ENCODE measurements at places on chromosomes 2 and 18. TPM values are rescaled to one million over a fixed set of nuclear protein-coding genes. Genes with fewer than 3 reads are reported as not detected.

Gene VAPA
- 109 TPM for polyA plus RNA-seq

Gene MRPL44
- polyA plus RNA-seq: 12.9 TPM

Gene MAP2
- polyA plus RNA-seq: 11.1 TPM

Gene KYNU
- not detected for polyA plus RNA-seq

Gene DPP4
- polyA plus RNA-seq: 5.0 TPM

- no peaks in the 10 kb centered on the region for H3K4me1 ChIP-seq
- H3K4me3 ChIP-seq: no peak overlapping the region
- no peak for DNase-seq
- no peaks in the 10 kb centered on the region for H3K36me3 ChIP-seq
- no peaks in the 10 kb centered on the region for H3K27me3 ChIP-seq
Observed at GRCh38 chr2:187878112-187878511, 323.9 kb upstream of the TFPI start.

DNA sequence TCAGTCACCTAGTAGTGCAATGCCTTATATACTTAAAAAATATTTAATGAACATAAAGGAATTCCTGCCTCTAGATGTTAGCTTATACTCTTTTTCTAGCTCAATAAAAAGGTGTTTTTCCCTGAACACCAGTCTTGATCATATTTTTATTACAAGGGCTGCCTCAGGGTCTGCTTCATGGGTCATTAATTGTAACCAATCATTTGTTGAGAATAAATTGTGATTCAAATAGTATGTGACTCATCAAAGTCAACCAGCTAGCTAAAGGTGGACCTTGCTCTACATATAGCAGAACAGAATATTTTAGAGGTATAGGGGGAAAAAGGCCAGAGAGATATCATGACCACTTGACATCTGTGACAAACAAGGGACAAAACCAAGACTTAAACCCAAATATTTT is 114.0 kb downstream of the PIK3C3 start:
- H3K4me1 ChIP-seq: no peaks in the 10 kb centered on the region
- peaks cover 71% of the 10 kb centered on the region for H3K36me3 ChIP-seq

- no peak overlapping the region for H3K27ac ChIP-seq
- H3K36me3 ChIP-seq: no peaks in the 10 kb centered on the region
- no peaks in the 10 kb centered on the region for H3K27me3 ChIP-seq
Observed at GRCh38 chr2:222193328-222193983, 105.3 kb downstream of the PAX3 start.

GRCh38 chr2:105873281-105873680 is 128.6 kb downstream of the NCK2 start:
- no peaks in the 10 kb centered on the region for H3K27me3 ChIP-seq
- H3K4me1 ChIP-seq: no peaks in the 10 kb centered on the region
- H3K4me3 ChIP-seq: no peak overlapping the region

GRCh38 chr2:72263776-72264060 is 116.1 kb upstream of the CYP26B1 start:
- DNase-seq: no peak
- no peaks in the 10 kb centered on the region for H3K27me3 ChIP-seq
- H3K27ac ChIP-seq: no peak overlapping the region
- H3K36me3 ChIP-seq: no peaks in the 10 kb centered on the region
- H3K4me3 ChIP-seq: no peak overlapping the region
- no peaks in the 10 kb centered on the region for H3K4me1 ChIP-seq

DNA sequence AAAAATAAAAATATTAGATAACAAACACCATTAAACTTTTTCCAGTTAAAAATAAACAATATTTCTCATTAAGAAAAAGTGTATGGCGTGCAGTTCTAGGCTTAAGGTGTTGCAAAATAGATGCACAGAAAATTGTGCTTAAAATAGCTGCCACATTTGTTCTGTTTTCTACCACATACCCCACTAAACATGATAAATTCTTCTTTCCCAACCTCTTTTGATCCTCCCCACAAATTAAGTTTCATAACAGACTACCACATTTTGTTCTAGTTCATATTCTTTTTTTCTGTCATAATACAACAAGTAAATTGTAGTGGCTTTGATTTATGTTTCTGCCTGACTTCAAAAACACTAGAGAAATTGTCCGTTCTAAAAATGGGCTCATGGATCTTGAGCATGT is 64.5 kb downstream of the ARHGAP28 start:
- H3K4me3 ChIP-seq: no peak overlapping the region
- H3K36me3 ChIP-seq: no peaks in the 10 kb centered on the region
- H3K27ac ChIP-seq: no peak overlapping the region
- H3K27me3 ChIP-seq: no peaks in the 10 kb centered on the region
- no peak for DNase-seq

DNA sequence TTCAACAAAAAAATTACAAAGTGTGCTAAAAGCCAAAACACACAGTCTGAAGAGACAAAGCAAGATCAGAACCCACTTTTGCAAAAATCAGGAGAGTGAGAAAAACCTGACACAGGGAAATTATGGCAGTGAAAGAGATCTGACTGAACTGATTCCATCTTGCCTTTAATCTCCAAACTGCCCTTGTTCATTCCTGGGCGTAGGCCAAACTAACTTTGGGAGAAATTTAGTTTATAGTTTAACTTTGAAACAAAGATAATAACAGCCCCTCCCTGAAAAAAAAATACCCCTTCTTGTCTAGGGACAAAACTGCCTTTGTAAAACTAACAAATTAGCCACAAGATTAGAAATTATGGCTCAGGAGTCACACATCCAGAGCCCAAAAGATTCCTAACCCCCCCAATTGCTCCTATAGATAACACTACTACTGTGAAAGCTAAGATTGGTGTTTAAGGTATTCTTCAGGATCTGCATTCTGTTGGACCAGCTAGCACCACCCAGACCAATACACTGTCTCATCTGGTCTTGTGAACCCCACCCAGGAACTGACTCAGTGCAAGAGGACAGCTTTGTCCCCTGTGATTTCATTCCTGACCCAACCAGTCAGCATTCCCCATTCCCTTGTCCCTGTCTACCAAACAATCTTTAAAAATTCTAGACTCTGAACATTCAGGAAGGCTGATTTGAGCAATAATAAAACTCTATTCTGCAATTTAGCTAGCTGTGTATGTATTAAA is 226.1 kb upstream of the SH3BP4 start:
- no peak for DNase-seq
- H3K27ac ChIP-seq: no peak overlapping the region
- no peaks in the 10 kb centered on the region for H3K36me3 ChIP-seq
- H3K4me1 ChIP-seq: no peaks in the 10 kb centered on the region
- H3K4me3 ChIP-seq: no peak overlapping the region

GRCh38 chr2:225008935-225009334 is 33.3 kb downstream of the DOCK10 start:
- no peaks in the 10 kb centered on the region for H3K4me1 ChIP-seq
- H3K36me3 ChIP-seq: peaks cover 3% of the 10 kb centered on the region
- H3K27me3 ChIP-seq: no peaks in the 10 kb centered on the region
- H3K27ac ChIP-seq: peak overlapping the region; percentile 95
- peak; percentile 21 for DNase-seq
- no peak overlapping the region for H3K4me3 ChIP-seq

DNA sequence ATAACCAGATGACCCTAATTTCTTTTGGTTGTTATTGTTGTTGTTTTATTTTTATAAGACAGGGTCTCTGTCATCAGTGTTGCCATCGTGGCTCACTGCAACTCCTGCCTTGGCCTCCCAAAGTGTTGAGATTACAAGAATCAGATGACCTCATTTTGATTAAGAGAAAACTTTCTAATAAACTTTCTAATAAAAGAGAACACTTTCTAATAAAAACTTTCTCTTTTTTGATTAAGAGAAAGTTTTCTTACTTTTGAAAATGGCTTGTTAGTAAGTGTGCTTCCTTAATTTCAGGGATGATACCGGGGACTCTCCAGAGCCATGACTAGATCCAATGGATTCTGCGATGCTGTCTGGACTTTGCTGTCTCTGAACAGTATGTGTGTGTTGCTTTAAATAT is 7.7 kb downstream of the CENPA start:
- peaks cover 47% of the 10 kb centered on the region for H3K36me3 ChIP-seq
- H3K4me3 ChIP-seq: no peak overlapping the region
- no peaks in the 10 kb centered on the region for H3K4me1 ChIP-seq
- DNase-seq: no peak
- H3K27me3 ChIP-seq: no peaks in the 10 kb centered on the region
- no peak overlapping the region for H3K27ac ChIP-seq

DNA sequence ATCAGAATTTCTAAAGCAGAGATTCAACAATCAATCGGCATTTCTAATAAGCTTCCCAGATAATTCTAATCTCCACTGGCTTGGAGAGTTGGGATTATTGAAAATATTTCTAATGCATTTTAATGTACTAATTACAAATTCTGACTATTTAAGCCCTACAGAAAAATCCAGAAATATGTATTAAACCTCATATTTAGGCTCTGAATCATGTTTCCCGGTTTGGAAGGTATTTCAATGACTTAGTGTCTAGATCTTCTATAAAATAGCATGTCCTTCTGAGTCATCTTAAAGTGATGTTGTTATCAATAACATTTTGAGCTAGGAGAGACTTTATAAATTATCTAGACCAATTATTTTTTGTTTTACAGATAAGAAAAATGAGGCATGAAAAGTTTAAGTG is 258.8 kb upstream of the NRXN1 start:
- H3K4me3 ChIP-seq: no peak overlapping the region
- no peak for DNase-seq
- no peaks in the 10 kb centered on the region for H3K4me1 ChIP-seq
- H3K36me3 ChIP-seq: no peaks in the 10 kb centered on the region
- no peaks in the 10 kb centered on the region for H3K27me3 ChIP-seq
- H3K27ac ChIP-seq: no peak overlapping the region

- no peaks in the 10 kb centered on the region for H3K27me3 ChIP-seq
- H3K4me1 ChIP-seq: no peaks in the 10 kb centered on the region
- no peak overlapping the region for H3K27ac ChIP-seq
Observed at GRCh38 chr2:234544659-234545611, 48.1 kb upstream of the ARL4C start.

- DNase-seq: no peak
- no peaks in the 10 kb centered on the region for H3K27me3 ChIP-seq
- no peak overlapping the region for H3K4me3 ChIP-seq
- H3K27ac ChIP-seq: no peak overlapping the region
- no peaks in the 10 kb centered on the region for H3K4me1 ChIP-seq
Observed at GRCh38 chr2:168624028-168624427, 168.0 kb downstream of the CERS6 start.

GRCh38 chr2:130951018-130951417 is 114.3 kb downstream of the ARHGEF4 start:
- no peaks in the 10 kb centered on the region for H3K4me1 ChIP-seq
- no peak for DNase-seq
- H3K27ac ChIP-seq: no peak overlapping the region
- no peaks in the 10 kb centered on the region for H3K27me3 ChIP-seq
- no peaks in the 10 kb centered on the region for H3K36me3 ChIP-seq
- no peak overlapping the region for H3K4me3 ChIP-seq

DNA sequence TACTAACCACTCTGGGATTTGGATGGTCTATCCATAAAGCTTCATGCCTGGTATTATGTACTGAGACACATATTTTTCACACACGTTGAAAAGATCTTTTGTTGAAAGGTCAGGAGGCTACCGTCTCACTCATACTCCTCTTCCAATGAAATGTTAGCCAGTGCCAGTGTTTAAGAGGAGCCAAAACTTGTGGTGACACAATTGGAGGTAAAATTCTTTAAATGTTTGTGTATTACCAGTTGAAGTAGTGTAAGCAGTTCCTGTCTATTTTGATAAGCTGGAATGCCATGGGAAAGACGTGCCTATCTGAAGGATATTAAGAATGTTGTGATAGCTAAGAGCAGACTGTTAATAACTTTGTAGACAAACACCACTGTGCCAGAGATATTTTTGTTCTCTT is 32.1 kb downstream of the MARCHF7 start:
- H3K4me1 ChIP-seq: no peaks in the 10 kb centered on the region
- H3K36me3 ChIP-seq: peaks cover 84% of the 10 kb centered on the region
- no peak for DNase-seq
- no peak overlapping the region for H3K27ac ChIP-seq

DNA sequence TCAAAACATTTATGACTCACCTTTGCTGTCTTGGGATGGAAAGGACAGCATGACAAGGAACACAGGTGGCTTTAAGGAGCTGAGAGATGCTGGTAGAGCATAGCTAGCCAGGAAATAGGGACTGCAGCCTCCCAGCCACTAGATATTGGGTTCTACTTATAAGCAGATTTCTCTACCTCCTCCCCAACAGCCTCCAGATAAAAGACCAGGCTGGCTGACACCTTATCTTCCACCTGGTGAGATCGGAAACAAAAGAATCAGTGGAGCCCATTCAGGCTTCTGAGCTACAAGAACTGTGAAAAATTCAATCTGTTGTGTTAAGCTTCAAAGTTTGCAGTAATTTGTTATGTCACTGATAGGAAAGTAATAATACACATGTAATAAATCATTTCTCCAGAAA is 1278.5 kb upstream of the ZEB2 start:
- H3K4me3 ChIP-seq: no peak overlapping the region
- no peaks in the 10 kb centered on the region for H3K36me3 ChIP-seq
- H3K27me3 ChIP-seq: no peaks in the 10 kb centered on the region
- no peak overlapping the region for H3K27ac ChIP-seq
